ENCODE measurements at places on chromosomes 11 and 22.

DNA sequence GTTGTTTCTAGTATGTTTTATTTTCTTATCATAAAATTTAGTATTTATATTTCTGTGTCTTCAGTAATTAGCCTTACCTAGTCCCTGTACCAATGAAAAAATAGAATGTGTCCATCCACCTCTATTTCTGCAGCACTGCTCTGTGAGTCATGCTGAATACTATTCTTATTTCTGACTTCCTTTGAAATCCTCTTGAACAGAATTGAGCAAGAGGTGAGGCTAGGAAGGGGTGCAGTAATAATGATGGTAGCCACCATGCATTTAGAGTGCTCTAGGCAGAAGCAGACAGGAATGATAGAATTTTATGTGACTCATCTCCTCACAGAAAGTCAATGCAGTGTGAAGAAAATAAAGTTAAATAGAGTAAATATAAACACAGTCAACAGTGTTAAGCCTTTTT lies 60.0 kb downstream of the OR10A6 start:
- DNase-seq, result no peak

- no peak for DNase-seq
These were observed 579 bp upstream of the PHLDB1 start for GRCh38 chr11:118606844-118607228.

DNA sequence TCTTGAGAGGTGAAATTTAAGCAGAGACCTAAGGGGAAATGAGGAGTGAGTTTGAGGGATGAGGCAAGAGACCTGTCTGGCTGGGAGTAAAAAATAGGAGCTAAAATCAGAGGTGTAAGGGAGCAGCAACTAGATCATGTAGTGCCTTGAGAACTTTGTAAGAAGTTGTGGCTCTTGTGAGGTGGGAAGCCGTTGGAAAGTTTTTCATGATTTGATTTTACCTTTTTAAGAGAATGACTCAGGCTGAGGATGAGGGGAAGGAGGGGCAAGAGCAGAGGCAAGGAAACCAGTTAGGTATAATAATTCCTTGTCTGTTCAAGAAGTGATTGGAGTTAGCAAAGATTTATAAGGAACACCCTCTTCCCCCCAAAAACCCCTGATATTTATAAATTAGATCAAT lies 25.8 kb downstream of the QSER1 start:
- DNase-seq, result no peak

DNA sequence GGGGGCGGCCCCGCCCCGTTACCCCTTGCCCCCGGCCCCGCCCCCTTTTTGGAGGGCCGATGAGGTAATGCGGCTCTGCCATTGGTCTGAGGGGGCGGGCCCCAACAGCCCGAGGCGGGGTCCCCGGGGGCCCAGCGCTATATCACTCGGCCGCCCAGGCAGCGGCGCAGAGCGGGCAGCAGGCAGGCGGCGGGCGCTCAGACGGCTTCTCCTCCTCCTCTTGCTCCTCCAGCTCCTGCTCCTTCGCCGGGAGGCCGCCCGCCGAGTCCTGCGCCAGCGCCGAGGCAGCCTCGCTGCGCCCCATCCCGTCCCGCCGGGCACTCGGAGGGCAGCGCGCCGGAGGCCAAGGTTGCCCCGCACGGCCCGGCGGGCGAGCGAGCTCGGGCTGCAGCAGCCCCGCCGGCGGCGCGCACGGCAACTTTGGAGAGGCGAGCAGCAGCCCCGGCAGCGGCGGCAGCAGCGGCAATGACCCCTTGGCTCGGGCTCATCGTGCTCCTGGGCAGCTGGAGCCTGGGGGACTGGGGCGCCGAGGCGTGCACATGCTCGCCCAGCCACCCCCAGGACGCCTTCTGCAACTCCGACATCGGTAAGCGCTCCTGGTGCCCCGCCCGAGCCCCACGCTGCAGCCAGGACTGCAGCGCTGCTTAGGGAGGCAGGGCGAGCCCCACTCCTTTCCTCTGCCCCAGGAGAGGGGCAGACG lies at the start of gene TIMP3:
Gene TIMP3 (plus strand): TSS at position 169 of the 700 bp plus-strand sequence. CDS start 297 bp downstream, at position 466.
- no peak for DNase-seq

DNA sequence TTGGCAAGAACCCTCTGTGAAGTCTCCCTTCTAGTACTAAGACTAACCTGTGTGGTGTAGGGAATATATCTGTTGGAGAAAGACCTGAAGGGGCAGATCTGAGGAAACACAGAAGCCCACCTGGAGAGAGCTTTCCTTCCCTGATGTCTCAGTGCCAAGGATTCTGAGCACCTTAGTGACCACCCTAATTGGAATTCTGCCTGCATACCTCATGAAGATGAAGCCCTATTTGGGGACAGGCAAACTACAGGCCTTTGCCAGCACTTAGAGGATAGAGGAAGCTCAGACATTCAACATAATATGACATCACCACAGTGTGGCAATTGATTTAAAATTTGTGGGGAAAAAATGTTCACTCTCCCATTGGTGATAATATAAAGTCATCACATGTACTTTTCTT lies 766.2 kb upstream of the KIRREL3 start:
- no peak for DNase-seq

- peak; percentile 48 for DNase-seq
These were observed 22.3 kb downstream of the KCNQ1 start for GRCh38 chr11:2466869-2467694.

GRCh38 chr11:108592591-108593213 lies 866 bp downstream of the EXPH5 start:
- DNase-seq, result peak; percentile 12

GRCh38 chr22:45087802-45088201 lies 75.9 kb upstream of the NUP50 start:
- DNase-seq, result no peak

GRCh38 chr11:36729825-36730224 lies 131.8 kb upstream of the RAG2 start:
- no peak for DNase-seq

DNA sequence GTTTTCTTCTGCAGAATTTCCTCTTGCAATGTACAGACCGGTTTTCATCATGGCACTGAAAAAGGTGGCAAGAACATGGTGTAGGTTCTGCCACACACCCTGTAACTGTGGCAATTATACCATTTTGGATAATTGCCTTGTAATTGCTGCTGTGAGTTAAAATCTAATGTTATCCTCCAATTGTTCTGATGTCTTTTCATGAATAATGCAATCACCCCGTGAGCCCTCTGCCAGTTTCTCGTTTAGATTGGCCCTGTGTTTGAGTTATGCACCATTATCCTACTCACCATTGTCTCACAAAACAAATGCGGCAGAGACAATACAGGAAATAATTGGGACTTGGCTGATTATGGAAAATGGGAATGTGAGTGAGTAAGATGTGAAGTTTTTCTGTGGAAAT lies 61.8 kb upstream of the MTNR1B start:
- DNase-seq, result no peak

DNA sequence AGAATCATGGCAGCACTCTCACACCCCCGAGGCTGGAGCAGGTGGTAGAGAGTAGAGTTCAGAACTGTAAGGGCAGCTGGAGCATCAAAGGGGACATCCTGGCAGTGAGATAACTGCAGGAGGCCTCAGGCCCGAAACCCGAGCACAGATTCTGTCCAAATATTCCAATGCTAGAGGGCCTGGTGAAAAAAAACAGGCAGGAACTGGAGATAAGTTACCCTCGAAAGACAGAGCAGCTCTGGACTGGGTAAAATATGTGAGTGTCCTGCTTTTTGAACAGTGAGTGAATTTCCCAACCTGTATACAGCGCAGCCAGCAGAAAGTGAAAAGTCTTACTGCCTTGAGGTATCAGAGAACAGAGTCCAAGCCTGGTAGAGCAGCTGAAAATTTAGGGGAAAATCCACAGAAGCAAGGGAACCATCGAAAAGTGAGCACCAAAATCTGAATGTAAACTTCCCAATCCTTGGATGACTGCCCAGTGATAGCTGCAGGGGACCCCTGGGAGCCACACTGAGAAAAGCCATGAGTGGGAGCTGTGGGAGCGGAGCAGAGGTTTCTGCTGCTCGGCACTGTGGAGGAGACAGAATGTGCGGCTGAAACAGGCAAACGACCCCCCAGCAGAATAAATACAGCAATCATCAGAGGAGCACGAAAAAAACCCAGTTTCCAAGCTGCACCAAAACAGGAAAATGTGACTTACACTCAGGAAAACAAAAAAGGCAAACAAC lies 50.6 kb downstream of the WNT11 start:
- no peak for DNase-seq

- DNase-seq, result no peak
These were observed 40.1 kb downstream of the LDLRAD3 start for GRCh38 chr11:35983981-35984380.
